Stimulated activated CD8-positive, alpha-beta memory T cell treated with anti-CD3 and anti-CD28 coated beads, Interleukin-4, amount 100 ng/mL, for 48 hours (primary cell): ENCODE measurements at places on chromosomes 4 and X.

DNA sequence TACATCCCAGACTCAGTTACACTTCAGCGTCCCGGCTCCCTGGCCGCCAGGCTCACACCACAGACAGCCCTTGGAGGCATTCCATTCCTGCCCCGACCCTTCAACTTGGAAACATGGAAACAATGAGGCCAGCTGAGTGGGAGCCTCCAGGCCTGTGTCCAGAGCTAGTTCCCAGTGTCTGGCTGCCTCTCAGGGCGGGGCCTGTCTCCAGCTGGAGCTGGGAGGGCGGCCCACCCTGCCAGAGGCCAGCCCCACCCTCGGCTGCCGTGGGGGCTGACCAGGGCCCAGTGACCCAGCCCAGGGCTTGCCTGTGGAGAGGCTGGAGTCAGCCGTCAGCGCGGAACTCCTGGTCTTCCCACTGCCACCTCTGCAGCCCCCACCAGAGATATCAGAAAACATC, 37.4 kb upstream of the SPON2 start:
- DNase-seq = no peak

- DNase-seq = peak; percentile 75
These were observed 28.4 kb downstream of the PDHA1 start for GRCh38 chrX:19372170-19372546.

DNA sequence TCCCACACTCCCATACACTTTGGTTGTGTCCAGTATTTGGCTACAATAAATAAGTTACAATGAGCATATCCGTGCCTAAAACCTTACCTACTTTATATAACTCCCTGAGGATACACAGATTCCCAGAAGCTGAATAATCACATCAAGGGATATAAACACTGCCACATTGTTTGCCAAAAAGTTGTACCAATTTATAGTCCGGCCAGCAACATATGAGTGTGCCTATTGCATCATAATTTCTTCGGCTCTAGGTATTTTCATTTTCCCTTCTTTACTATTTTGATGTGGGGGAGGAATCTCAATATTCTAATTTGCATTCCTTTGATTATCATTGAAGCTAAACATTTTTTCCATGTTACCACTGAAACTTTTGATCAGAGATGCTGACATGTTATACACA, 146.4 kb downstream of the PCDH19 start:
- DNase-seq = no peak

DNA sequence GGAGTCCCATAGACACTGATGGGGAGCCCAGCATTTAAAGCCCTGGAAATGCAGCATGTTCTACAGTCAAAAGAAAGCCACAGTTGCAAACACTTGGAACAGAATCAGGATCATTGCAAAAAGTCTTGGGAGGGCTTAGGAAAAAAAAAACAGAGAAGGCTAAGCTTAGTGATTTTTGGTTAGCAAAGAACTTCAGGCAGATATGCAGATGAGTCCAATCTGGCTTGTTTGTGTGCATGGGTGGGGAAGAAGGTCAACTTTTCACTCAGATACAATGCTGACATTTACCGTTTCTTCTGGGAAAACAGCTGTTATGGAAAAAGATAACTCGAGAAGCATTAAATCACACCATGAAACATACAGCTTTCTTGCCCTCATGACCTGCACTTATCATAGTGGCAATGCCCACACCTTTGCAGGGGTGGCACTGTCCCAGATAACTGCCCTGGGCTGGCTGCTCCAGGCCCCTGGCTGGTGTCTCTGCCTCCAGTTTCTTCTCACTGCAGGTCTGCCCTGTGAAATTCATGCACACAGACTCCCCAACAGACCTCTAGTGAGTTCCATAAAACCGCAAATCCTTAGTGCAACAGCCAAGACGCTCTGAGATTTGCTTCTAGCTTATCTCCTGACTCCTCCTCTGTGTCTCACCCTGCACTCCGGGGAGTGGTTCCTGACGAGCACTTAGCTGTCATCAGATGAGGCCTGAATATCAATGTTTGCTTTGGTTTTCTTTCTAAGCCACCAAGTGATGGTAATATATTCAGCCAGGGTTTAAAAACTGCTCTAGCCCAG, 99.2 kb downstream of the DRD5 start:
- no peak for DNase-seq

DNA sequence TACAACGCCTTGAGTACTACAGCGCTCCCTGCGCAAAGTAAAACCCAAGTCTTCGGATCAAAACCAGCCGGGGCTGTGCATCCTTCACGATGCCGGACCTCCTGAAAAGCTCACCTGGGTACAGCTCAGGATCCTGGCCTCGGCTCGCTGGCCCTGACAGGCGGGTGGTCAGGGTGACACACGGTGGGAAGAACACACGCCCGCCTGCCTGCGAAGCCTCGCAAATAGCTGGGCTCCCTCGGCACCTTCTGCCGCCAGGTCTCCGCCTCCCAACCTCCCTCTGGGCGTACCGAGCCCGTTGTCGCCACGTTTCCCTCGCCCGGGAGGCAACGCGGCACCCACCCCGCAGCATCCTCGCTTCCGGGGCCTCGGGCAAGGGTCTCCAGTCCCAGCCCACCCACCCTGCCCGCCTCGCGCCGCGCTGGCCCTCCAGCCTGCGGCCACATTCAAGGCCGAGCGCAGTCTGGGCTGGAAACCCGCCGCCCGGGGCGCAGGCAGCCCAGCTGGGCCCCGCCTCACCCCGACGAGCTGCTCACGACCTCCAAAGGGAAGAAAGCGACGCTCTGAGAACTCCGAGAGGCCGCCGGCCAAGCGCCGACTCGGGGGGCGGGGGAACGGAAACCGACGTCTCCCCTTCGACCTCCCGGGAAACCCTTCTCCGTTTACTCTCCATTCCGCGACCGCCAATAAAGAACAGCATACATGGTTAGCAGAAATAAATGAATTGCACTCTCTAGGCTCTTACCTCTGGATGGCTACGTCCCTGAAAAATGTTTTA, 511 bp downstream of the PPM1K start:
- peak; percentile 77 for DNase-seq

DNA sequence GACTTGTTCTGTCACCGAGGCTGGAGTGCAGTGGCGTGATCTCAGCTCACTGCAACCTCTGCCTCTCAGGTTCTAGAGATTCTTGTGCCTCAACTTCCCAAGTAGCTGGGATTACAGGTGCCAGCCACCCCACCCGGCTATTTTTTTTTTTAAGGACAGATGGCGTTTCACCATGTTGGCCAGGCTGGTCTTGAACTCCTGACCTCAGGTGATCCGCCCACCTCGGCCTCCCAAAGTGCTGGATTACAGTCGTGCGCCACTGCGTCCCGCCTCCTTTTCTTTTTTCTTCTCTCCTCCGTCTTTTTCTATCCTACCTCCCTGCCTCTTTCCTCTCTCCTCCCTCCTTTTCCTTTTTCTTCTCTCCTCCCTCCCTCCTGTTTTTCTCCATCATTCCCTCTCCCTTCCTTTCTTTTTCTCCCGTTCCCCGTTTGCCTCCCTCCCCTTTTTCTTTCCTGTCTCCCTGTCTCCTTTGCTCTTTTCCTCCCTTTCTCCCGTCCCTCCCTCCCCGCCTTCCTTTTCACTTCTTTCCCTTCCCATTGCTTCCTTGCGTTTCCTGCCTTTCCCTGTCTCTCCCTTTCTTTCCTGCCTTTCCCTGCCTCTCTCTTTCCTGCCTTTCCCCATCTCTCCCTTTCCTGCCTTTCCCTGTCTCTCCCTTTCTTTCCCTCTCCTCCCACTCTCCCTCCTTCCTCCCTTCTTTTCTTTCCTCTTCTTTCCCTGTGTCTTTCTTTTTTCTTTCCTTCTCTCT, 2.1 kb upstream of the SLC25A6 start:
- DNase-seq = peak; percentile 20

DNA sequence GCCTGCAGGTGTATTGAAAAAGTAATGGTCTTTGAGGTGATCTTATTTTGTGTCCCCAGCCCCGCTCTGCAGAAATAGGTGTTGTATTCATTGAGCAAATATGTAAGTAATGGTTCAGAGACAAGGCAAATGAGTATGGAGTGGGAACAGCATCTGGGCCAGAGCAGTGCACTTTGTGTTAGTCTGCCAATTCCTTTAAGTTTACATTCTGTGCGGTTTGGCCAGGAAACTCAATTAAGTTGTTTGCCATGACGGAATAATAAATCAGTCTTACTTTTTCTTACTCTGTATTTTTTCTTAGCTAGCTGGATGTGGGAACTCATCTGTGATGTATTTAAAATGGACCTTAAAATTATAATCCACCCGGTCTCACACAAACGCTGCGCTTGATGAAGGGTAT, 12.6 kb downstream of the DCLK2 start:
- no peak for DNase-seq

- no peak for DNase-seq
These were observed 495.2 kb downstream of the PDGFC start for GRCh38 chr4:156476359-156476758.

DNA sequence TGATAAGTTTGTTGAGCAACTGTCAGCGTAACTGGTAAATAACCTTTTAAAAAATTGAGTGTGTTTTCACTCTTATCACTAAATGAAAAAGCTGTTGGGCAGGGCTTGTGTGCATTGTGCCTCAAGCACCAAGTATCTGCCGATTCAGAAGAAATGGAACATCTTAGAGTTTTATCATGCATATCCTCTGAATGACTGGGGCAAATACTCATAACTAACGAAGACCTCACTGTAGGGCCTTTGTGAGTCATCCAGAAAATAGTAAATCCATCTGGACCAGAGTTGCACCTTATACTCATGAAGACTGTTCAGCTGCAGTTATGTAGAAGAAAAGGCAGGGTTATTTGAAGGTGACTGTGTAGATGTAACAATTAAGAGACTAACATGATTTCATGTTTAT, 222.1 kb downstream of the CAMK2D start:
- peak; percentile 36 for DNase-seq

DNA sequence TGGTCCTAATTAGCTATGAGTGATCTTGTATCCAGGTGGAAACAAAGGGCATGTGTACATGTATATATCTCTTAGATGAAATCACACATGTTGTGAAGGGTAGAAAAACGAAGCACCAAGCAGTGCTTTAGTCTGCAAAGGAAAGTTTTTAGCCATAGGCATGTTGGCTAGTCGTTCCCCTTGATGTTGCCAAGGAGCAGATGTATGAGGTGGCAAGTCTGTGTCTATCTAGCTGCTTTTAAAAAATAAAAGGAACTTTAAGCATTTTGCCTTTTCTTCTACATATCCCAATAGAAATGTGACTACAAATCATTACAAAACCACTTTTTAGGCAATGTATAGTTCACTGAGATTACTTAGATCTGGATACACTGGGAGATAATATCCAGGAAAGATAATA, 63.1 kb downstream of the NSUN7 start:
- DNase-seq = no peak

GRCh38 chr4:100841911-100842310, 324.1 kb upstream of the EMCN start:
- no peak for DNase-seq

DNA sequence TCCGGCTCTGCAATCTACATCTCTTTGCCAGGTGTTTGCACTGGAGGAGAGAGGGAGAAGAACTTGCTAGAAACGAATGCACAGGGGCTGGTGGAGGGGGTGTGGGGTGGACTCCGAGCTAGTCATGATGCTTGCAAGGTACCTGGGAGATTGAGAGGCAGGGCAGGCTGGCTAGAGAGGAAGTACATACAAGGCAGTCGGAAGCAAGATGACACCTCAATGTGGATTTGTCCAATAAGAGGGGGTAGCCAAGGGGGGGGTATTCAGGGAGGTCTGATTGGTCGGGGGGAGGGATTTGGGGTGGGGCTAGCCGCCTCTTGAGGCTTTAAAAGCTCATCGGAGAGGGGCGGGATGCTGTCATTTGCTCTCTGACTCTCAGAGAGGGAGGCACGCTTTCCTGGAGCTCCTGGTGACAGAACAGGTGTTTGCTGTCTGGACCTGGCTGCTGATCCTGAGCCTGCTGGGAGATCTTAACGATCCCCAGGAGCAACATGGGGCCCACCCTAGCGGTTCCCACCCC, at the start of gene GPR50:
Gene GPR50 (plus strand): TSS at position 354 of the 520 bp plus-strand sequence. CDS start 138 bp downstream, at position 492.
- DNase-seq = no peak
